ENCODE measurements at places on chromosomes 16 and 17.
A peak's percentile ranks its signal among the peaks of the same experiment; 100 is the strongest.

- DNase-seq = no peak
Observed at GRCh38 chr16:31148896-31149295, 970 bp downstream of the PRSS36 start.

GRCh38 chr17:50884439-50885311 is 18.5 kb upstream of the TOB1 start:
- peak; percentile 70 for DNase-seq

GRCh38 chr17:55327225-55328088 is 62.7 kb downstream of the HLF start:
- no peak for DNase-seq

DNA sequence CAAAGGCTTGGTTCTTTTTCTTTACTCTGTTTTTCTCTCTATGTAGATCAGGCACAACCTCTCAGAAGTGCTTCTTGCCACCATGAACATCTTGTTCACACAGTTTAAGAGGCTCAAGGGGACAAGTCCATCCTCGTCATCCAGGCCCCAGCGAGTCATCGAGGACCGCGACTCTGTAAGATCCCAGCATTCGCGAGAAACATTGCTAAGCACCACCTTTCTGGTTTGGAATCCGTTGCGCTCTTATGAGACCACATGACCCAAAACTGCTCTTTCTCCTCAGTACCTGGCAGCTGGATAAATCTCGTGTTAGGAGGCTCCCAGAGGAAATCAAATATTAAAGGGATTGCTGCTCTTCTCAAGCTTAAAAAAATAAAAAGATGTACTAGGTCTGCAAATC is 23.3 kb upstream of the SLC12A3 start:
- DNase-seq = no peak

DNA sequence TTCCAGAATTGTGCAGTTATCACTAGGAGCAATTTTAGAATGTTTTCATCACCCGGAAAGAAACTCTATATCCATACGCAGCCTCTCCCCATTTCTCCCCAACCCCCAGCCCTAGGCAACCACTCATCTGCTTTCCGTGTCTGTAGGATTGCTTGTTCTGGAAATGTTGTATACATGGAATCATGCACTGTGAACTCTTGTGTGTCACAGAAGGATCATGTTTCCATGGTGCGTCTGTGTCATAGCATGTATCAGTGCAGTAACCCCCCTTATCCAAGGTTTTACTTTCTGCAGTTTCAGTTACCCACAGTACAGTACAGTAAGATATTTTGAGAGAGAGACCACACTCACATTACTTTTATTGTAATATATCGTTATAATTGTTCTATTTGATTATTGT is 299.4 kb downstream of the CPPED1 start:
- no peak for DNase-seq

DNA sequence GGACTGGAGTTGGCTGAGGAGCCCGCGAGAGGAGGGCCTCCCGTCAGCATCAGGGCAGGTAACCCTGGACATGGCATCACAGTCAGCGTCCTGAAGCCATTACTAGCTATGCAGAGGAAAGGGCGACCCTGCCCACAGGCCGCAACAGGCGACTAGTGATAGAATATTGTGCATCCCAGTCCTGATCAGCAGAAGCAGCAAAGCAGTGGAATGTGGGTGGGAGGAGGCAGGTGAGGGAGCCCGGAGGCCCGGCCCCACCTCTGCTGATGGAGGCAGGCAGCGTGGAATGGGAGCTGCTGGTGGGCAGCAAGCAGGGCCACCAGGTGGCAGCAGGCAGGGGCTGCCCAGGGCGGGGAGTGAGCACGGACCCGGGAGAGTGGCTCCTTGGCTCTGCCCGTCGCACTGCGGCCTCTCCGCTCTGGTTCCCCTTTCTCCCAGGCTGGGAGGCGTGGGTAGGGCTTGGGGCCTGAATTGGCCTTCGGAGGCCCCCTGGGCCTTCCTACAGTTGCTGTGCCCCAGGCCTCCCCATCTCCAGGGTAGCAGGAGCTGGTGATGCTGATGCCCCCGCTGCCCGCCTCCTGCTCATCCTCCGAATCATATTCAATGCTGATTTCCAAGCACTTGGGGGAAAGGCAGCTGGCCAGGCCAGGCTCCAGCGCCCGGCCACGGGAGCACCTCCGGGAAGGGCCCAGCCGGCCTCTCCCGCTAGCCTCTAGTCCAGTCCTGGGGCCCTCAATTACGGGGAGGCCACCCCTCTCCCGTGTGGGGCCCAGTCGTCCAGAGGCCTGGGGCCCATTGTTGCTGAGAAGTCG is 20.2 kb downstream of the TSPOAP1 start:
- no peak for DNase-seq

- no peak for DNase-seq
Observed at GRCh38 chr17:80224683-80225082, 4.5 kb downstream of the SLC26A11 start.

GRCh38 chr17:57944908-57945307 is 10.3 kb downstream of the CUEDC1 start:
- no peak for DNase-seq

GRCh38 chr16:69890114-69890891 is 60.8 kb upstream of the CLEC18A start:
- no peak for DNase-seq

GRCh38 chr17:746783-747629 is 5.1 kb downstream of the GEMIN4 start:
- no peak for DNase-seq

DNA sequence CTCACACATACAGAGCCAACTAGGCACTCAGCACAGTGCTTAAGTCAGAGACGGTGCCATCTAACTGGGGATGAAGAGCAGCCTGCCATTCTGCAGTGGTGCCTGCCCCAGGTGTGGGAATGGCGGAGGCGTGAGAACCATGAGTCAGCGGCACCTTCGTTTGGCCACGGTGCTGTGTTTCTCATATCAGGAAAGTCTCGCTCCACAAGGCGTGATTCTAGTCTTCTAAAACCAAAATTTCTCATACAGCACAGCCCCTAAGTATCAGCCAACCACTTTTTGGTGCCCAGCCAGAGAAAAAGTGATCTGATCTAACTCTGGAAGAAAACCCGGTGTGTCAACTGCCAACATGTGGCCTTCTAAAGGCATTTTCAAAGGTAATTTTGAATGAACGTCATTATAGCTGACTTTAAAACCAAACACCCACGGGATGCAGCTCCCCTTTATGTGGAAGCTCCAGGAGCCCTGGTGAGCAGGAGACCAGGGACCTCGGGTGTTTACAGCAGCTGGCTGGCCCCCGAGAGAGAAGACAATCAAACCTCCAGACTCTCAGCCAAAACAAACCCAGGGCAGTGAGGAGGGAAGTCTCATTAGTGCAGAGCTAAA is 54.6 kb downstream of the ABCC12 start:
- no peak for DNase-seq

DNA sequence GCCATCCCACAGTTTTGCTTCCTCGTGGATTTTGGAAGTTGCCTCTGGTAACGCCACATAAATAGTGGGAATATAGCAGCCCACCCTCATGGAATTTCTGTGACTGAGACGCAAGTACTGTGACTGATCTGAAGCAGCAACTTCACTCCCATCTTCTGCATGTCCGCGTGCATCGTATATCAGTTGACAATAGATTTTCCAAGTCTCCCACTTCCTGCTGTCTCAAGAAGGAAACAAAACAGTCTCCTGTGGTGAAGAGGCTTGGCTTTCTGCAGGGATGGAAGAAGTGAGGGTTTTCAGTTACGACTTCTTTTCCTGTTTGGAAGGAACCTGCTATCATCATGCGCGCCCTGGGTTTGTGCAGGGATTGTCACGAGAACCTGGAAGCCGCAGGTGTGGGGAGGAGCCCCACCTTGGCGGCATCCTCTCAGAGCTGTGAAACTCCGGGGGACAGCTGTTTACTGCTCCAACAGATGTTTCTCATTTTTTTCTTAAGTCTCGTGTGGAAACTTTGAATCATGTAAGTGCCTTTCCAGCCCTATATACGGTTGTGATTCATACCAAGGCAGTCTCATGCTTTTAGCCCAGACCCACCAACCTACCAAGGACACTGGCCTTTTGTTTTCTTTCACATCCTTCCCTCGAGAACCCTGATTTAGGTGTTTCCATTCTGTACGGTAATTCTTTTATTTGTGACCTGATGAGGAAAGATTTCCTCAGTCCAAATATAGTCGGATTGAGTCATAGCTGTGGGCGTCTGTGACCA is 57.5 kb downstream of the WIPI1 start:
- DNase-seq = peak; percentile 82

DNA sequence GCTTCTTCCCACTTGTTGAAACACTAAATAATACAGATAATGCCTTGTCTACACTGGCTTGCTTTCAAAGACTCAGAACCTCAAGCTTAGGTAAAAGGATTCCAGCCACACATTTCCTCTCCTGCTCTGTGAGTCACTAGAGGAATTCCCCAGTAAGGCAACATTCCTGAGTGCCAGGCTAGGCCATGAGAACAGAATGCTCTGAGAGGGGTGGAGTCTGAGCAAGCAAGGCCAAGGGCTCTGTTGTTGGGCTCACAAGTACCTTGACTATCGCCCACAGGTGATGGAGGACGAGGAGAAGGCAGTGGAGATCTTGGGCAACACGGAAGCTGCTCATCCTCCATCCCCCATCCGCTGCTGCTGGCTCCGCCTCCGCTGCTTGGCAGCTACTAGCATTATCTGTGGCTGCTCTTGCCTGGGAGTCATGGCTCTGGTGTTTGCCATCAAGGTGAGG is 6.7 kb upstream of the PHKG2 start:
- peak; percentile 63 for DNase-seq

GRCh38 chr16:22890976-22891375 is 77.0 kb downstream of the HS3ST2 start:
- no peak for DNase-seq

GRCh38 chr17:17297217-17297616 is 6.0 kb upstream of the NT5M start:
- no peak for DNase-seq

DNA sequence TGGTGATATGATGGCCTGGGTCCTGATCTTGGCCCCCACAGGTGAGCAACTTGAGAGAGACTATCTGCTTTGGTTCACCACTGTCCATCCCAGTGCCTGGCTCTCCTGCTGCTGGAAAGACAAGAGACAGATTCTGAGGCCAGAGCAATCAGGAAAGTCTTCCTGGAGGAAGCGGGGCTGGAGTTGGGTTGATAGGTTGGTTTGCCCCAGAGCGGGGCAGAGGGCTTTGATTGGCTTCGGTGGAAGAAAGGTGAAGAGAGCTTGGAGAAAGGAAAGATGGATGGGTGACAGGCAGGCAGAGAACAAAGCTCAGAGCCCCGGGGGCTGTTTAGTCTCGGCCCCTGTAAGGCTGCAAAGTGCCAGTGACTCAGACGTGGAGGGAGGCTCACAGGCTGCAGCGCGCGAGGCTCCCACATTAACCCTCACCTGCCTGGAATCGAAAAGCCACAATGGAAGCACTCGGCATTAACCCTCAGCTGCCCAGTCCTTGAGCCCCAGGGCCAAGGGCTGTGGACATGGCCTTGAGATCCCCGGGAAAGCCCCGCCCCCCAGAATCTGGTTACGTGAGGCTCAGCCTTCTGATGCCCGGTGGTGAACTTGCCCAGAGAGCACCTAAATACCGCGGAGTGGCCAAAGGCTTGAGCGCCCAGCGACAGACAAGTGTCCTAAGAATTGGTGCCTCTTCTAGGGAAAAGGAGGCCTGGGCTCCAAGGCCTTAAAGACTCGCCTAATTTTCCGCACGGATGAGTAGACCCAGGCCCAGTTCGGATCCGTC is 996 bp upstream of the CPNE2 start:
- peak; percentile 60 for DNase-seq

GRCh38 chr16:2524339-2524938 is 4.3 kb downstream of the AMDHD2 start:
- DNase-seq = no peak

GRCh38 chr16:15599303-15600070 is 43.5 kb downstream of the MARF1 start:
- DNase-seq = no peak
